ENCODE measurements at places on chromosomes 1 and 21.

DNA sequence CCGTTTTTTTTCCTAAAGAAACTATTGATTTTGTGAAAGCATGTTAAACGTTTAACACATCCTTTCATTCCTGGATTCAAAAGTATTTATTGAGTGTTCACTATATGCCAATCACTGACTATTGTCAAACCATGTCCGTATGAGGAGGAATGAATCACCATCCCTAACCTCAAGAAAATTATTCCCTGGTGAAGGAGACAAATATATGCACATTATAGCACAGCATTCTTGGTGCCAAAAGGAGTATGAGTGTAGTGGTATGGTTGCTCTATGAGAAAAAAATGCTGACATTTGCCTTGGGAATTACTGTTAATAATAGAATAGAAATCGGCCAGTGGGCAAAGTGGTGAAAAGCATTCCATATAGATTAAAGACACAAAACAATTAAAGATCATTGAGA lies 1390.1 kb downstream of the MRPL39 start:
- DNase-seq = no peak

- DNase-seq = no peak
These were observed 51.8 kb downstream of the SLAMF6 start for GRCh38 chr1:160471253-160471652.

GRCh38 chr1:186291271-186291670 lies 83.8 kb downstream of the TPR start:
- DNase-seq = no peak

- DNase-seq = peak; percentile 74
These were observed 1.8 kb upstream of the CDKN2C start for GRCh38 chr1:50968158-50968820.

GRCh38 chr1:61746813-61747212 lies 4.5 kb downstream of the PATJ start:
- DNase-seq = no peak

DNA sequence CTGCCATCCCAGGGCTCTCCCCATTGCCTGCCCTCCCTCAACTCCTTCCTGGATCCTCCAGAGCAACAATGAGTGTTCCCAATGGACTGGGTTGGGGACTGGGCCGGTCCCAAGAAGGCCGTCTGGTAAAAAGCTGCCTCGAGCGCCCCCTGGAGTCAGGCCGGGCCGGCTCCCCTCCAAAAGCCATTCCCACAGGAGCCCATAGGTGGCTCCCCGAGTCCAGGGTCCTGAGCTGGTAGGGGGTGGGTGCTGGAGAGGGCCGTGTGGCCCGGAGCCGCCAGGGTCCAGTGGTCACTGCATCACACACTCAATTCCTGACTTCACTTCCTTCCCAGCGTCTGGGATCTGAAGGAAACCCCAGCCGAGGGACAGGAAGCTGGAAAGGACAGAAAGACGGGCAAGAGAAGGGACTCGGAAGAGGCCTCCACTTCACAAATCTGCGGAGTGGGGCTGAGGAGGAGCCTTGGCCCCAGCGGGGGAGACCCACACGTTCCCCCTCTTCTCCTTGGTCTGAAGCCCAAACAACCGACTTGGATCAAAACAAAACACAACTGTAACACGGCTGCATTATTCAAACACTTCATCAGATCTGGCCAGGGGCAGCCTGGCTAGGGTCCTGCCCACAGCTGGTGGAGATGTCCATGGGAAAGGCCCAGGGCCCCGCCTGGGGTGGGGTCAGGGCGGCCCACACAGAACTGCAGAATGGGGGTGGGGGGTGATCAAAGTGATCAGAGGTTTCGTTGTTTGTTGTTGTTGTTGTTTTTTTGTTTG lies 10.9 kb upstream of the ALDH4A1 start:
- peak; percentile 46 for DNase-seq

GRCh38 chr1:151051356-151052009 lies 3.9 kb downstream of the C1orf56 start:
- DNase-seq = no peak
